ENCODE measurements at places on chromosomes 3 and 15.

DNA sequence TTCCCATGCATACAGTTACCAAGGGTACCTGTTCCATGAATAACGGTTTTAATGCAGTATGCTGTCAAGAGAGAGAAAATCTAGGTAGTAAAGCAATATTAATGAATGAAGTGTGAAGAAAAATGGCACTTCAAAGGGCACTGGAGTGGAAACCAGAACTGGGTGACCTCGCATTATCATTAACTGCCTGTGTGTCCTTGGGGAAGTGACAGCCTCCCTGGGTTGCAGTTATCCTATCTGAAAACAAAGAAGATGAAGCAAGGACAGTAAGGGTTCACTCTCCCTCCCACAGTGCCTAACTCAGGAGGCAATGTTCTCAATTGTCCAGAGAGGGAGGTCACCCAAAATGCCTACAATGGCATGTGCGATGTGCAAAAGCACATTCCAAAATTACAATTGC, 15.1 kb downstream of the MTHFS start:
- DNase-seq = no peak

- peak; percentile 4 for DNase-seq
Observed at GRCh38 chr15:85941186-85941855, 138.3 kb upstream of the AGBL1 start.

- peak; percentile 75 for DNase-seq
Observed at GRCh38 chr3:157794771-157795170, 291.6 kb upstream of the VEPH1 start.

DNA sequence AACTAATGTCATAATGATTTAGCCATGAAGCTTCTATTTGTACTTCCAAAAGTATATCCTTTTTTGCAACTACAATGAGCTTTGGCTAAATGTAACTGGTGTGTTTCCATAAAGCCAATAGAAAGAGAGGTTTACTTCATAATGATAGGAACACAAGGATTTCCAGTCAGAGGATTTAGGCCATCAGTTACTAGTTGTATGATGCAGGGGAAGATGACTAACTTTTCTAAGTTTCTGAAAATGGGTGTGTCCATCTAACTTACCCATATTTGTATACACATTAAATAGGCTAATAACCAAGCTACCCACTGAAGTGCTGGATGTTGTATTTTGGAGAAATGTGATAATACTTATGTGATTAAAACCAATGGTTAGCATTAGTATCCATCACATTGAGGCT, 55.7 kb downstream of the SLC4A7 start:
- peak; percentile 11 for DNase-seq

All from fibroblast of skin of back (primary cell).